Activated CD4-positive, alpha-beta T cell treated with anti-CD3 and anti-CD28 coated beads for 36 hours (primary cell): ENCODE measurements at places on chromosomes 5 and 9. TPM values are rescaled to one million over a fixed set of nuclear protein-coding genes. Genes with fewer than 3 reads are reported as not detected.

The SCGB3A1 gene
- not detected for total RNA-seq

The TEX48 gene
- 0.75 TPM for total RNA-seq

The ADAMTS2 gene
- not detected for total RNA-seq

The DMAC1 gene
- total RNA-seq: 49.3 TPM

The TMEM252 gene
- total RNA-seq: not detected

The CYLC2 gene
- total RNA-seq: not detected

The ANKRD34B gene
- total RNA-seq: 0.07 TPM
